Stimulated activated CD4-positive, alpha-beta T cell treated with anti-CD3 and anti-CD28 coated beads, Interleukin-15, amount 100 ng/mL, for 1 hour (primary cell): ENCODE measurements at places on chromosomes 3 and 15.

DNA sequence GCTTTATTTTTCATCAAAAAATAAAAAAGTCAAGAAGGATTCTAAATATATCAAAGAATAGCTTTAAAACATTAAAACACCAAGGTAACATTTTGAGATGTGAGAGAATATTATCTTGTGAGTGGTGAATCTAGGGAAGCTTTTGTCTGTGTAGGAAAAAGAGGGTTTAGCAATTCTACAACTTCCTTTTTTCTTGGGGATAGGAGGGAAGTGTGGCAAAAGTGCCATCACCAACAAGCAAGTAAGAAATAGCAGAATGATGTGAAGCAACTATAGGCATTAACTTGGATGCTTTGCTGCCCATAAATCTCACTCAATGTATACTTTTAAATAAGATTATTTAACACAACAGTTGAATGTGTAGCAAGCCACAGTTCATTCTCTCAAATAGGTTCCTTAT, 57.8 kb upstream of the SUCLG2 start:
- DNase-seq = no peak

DNA sequence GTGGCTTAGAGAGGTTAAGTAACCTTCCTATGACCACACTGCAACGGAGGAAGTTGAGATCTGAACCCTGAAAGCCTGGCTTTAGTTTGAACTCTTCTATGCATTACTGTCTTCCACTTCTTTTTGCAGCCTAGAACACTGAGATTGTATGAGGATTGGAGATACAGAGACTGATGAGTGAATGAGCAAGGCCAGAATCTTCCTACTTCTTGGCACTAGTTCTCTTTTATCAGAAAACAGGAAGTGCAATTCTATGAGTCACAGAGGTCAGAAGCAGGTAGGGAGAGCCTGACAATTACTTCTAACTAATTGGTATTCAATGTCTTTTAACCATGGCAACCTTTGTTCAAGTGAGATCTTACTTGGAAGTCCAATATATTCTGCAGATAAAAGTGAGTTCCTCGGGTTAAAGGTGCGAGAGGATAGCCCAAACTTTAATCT, 219.0 kb downstream of the SHQ1 start:
- DNase-seq = no peak

DNA sequence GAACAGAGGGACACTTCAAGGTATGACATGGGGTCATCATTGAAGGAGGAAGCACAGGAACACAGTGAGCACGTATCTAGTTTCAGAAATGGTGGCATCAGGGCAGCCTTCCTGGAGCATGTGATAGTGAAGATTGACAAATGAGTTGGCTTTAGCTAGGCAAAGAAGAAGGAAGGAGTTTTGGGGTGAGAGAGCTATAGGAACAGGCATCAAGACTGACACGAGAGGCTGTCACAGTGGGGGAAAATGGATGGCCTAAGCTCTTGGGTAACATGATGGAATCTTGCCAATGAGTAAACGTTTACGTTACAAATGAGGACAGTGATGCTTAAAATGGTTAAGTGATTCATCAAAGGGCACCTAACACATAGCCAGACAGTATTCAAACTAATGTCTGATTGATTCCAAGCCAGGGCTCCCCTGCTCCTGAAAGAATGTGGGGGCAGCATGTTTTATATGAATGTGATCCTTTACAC, 23.1 kb upstream of the GPR171 start:
- no peak for DNase-seq

DNA sequence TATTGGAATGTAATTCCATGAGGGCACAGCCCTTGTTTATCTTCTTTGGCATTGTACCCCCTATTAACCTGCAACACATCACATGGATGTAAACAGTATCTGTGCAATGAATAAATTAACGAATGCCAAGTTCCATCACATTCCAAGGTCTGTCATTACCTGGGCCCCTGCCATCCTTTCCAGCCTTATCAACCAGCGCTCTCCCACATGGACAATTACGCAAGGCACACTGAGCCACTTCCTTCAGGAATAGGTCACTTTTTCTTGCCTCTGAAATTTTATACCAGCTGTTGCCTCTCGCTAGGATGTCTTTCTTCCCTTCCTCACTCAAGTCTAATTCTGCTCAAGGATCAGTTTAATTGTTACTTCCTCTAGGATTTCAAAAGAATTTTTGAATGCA, 1051.8 kb upstream of the CFAP20DC start:
- no peak for DNase-seq

GRCh38 chr3:129654131-129654530, 47.7 kb upstream of the PLXND1 start:
- DNase-seq = no peak

- DNase-seq = no peak
Measured at GRCh38 chr15:71599418-71600151, 210.8 kb upstream of the NR2E3 start.

DNA sequence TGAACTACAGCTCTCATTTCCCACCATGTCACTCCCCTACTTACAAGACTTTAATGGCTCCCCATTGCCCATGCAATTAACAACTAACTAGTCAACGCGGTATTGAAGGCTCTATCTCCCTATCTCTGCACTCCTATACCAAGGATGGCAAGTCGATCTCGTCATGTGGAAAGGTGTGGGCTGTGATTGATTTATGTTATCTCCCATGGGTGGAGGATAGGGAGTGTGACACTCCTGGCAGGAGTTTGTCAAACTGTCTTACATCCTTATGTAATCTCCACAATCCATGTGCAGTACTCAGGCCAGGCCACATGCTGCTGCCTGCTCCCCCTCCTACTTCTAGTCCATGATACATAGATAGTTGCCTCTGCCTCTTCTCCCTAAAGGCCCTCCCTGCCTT, 3.2 kb upstream of the RORA start:
- no peak for DNase-seq

DNA sequence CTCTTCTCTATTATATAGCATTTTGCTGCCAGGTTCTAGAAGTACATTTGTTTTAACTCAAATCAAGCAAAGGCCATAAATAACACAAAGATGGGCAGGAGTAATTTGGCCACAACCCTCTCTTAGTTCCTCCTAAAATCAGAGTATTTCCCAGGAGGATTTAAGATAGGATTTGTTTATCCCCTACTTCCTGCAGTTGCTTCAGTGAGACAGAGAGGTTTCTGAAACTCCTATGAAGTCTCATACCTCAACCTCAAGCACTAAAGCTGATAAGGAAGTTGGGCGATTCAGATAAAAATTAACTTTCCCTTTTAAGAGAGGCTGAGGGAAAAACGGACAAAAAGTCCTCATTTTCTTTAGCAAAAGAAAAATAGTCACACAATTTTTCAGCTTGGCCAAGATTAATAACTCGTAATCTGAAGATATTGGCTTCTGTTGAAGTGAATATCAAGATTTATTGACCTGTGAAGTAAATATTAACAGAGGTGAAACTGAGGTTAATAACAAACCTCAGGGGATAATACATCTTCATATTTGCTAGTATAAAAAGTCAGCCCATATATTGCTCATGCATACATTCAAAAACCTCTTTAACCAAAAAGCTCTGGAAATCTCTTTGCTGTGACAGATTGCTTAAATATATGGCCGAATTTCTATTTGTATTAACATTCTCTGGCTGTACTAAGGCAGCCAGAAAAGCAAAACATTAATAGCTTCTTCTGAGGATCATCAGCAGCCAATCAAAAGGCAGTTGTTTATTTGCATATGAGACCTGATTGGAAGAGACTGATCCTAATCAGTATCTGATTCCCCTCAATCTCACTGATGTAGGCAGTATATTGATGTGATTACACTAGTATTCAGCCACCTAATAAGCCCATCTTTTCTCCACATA, 90.6 kb upstream of the GADL1 start:
- no peak for DNase-seq

GRCh38 chr3:2861920-2862319, 248.3 kb downstream of the IL5RA start:
- DNase-seq = no peak

- DNase-seq = no peak
Measured at GRCh38 chr3:42780892-42781700, 8.0 kb upstream of the CCDC13 start.

- no peak for DNase-seq
Measured at GRCh38 chr3:138363322-138363721, 14.9 kb downstream of the MRAS start.

DNA sequence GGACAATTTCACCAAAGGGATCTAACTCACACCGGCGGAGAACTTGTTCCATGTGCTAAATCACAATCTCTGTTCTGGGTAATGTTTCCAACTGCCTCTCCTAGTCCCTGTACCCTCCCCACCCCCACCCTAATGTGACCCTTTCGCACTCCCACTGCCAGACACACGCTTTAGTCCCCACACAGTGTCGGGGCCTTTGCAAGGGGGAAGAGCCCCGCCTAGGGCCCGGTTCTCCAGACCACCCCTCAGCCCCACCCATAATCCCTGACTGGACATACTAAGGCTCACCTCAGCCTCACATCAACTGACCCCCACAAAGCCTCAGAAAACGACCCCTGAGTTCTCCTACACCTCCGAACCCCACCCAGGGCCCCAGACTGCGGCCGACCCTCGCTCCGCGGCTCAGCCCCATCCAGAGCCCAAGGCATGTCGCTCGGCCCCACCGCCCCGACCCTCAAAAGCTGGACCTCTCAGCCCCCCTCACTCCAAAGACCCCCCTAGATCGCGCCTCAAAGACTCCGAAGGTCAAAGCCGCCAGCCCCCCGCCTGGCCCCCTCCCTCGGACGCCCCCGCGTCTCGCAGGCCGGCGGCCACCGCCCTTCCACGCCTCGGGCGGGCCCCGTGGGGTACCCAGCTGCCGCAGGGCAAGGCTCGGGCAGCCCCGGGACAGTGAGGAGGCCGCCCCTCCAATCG, 72.0 kb upstream of the MAP4 start:
- no peak for DNase-seq

GRCh38 chr3:168288511-168289401, 193.0 kb upstream of the GOLIM4 start:
- DNase-seq = no peak

GRCh38 chr3:127304121-127304744, 16.4 kb upstream of the PRR20G start:
- DNase-seq = no peak

- no peak for DNase-seq
Measured at GRCh38 chr3:162292409-162292808, 795.8 kb downstream of the OTOL1 start.

GRCh38 chr3:11134794-11135193, 19.5 kb upstream of the HRH1 start:
- no peak for DNase-seq

DNA sequence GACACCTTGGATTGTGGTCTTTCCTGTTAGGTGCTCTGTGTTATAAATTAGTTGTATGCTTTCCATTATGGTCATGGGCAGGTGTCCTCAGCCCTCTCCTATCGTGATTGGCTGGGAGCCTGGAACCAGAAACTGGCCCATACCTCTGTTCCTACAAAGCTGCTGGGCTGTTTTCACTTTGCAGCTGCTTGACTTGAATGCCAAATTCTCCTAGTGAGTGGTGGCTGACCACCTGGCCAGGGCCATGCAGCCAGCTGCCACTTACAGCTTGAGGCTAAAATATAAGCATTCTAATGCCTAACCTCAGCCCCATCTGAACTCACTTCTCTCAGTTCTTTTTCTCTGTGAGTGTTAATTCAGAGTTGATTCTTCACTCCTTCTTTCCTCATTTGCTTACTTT, 239.3 kb upstream of the GBE1 start:
- no peak for DNase-seq

DNA sequence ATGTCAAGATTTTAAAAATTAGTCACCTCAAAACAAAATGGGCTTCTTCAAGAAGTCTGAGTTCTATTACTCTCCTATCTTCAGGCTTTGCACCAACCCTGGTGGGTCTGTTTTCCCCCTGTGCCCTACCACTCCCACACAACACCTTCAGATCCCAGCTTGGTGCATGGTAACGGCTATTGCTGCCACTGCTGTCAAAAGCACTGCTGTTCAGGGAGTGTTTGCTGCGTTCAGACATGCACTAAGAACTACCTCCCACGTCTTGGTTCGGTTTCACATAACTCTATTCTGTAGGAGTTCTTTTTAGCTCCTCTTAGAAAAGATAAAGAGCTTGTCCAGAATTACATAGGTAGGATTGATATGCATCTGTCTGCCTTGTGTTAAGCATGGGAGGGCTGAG, 799.2 kb downstream of the NR2F2 start:
- DNase-seq = no peak

DNA sequence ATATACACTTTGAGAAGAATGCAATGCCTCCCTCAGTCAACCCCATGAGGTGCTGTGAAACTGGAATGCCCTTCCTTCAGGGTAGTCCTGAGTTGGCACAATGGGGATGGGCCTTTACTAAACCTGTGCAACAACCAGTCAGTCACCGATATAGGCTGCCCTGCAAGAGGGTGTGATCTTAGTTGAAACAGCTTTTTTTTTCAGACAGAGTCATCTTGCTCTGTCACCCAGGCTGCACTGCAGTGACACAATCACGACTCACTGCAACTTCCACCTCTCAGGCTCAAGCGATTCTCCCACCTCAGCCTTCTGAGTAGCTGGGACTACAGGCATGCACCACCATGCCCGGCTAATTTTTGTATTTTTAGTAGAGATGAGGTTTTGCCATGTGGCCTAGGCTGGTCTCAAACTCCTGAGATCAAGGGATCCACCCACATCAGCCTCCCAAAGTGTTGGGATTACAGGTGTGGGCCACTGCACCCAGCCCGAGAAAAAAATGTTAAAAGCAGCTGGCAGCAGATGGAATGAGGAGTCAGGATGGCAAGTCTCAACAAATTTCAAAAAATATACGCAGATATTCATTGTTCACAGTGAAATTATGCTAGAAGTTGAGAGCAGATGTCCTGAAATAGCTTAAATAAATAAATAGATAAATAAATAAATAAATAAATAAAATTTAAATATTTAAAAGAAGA, 31.8 kb downstream of the MYO5A start:
- DNase-seq = peak; percentile 16

- no peak for DNase-seq
Measured at GRCh38 chr15:35445891-35446290, 100.1 kb downstream of the DPH6 start.

DNA sequence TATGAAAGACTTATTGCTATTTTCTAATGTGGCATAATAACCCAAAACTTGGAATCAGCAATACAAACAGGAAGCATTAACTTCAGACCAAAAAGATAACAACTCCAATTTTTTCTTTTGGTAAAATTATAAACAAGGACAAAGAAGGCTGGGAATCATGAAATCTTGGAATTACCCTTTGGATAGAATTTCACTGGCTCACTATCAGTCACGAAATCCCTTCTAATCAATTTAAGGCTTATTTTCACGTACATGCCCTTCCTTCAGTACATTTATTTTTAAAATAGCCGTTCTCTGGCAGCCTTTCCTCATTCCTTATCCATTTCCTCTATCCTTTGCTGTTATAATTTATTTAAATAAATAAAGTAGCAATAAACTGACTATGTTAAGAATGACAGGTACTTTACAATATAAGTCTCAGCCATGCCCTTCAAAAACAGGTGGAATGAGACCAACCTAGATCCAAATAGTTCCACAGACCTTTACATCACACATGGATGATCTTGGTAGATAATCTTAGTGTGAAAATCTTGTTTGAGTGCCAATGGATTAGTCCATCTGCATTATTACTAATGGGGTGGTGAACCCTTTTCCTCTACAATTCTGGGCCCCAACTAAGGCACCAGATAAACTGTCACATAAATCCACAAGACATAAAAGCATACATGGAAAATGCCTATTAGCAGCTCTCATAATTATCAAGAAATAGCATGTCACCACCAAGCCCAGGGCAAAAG, 38.9 kb downstream of the ABI3BP start:
- DNase-seq = no peak
